ENCODE measurements at places on chromosomes 6 and 20.
A peak's percentile ranks its signal among the peaks of the same experiment; 100 is the strongest.

- no peak for DNase-seq
These were observed 24.6 kb upstream of the BMP6 start for GRCh38 chr6:7701212-7701834.

GRCh38 chr6:163231356-163232014, 183.0 kb upstream of the QKI start:
- DNase-seq = no peak

- no peak for DNase-seq
These were observed 278.5 kb upstream of the MAN1A1 start for GRCh38 chr6:119627908-119628669.

DNA sequence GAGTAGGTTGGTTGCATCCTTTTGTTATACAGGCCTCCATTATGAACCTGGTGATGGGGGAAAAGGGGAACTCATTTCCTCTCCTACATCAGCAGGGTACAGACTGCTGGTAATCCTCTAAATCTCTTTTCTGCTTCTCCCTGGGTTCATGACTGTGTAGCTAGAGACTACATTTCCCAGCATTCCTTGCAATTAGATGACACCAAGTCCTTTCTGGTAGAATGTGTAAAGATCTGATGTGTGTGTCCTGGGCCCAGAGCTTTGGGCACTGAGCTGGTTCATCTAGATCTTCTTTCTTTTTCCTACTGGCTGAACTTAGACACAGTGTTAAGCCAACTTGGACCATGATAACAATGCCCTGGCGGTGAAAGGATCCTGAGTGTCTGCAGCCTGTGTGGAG, 104.7 kb upstream of the IFNGR1 start:
- no peak for DNase-seq

- DNase-seq = no peak
These were observed 603.5 kb downstream of the MAFB start for GRCh38 chr20:40085513-40085912.

DNA sequence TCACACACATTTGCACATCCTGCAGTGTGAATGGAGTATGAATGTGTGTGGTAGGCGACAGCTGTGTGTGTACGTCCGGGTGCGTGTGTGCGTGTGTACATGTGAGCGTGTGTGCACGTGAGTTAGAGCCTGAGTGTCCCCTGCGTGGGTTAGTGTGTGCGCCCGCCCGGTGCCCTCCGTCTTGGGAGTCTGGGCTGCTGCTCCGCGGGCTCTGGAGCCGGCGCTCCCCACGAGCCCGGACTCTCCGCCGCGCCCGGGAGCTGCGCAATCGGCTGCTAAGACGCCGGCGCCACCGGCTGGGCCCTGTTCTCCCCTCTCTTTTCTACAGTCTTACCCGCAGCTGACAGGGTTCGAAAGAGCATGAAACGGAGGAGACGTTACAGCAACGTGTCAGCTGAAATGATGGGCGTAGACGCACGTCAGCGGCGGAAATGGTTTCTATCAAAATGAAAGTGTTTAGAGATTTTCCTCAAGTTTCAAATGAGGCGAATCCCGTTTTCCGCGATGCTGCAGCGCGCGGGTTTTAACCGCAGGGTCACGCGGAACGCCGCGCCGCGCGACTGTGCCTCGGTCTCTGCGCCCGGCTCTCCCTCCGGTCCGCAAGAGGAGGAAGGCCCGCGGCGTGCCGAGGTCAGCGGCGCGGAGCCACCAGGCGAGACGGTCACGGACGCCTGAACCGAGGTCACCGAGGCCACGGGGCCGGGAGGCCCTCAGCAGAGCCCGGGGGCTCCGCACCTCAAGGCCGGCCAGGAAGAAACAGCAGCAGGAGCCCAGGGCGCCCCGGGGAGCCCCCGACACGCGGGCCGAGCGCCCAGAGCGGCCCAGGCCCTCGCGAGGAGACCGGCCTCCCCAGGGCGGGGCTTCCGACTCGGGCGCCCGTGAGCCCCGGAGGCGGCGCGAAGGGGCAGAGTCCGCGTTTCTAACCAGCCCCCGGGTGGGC, 95.3 kb upstream of the BHLHE23 start:
- DNase-seq = peak; percentile 52

- no peak for DNase-seq
These were observed 61.2 kb downstream of the ELOVL5 start for GRCh38 chr6:53287336-53288225.

- no peak for DNase-seq
These were observed 264.8 kb downstream of the SLC35F1 start for GRCh38 chr6:118171852-118172251.

GRCh38 chr20:11882651-11883050, 35.0 kb upstream of the BTBD3 start:
- no peak for DNase-seq

DNA sequence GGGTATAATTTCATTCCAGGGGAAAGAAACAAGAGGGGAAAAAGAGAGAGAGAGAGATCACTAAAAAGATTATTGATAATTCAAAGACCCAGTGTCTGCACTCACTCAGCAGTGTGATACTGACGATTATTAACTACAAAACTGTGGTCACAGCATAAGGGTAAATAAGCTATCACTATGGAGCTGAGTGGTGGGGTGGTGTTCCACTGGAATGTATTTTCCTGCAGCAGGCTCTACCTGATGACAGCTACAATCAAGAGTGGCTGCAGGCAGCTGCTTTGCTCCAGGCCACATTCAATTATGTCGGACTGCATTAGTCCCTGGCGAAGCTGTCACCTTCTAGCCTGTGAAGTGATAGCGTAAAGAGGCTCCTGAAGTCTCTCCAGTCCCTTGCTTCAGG, 122.2 kb upstream of the TFAP2D start:
- no peak for DNase-seq

- no peak for DNase-seq
These were observed 234.9 kb downstream of the OGFRL1 start for GRCh38 chr6:71523548-71523947.

DNA sequence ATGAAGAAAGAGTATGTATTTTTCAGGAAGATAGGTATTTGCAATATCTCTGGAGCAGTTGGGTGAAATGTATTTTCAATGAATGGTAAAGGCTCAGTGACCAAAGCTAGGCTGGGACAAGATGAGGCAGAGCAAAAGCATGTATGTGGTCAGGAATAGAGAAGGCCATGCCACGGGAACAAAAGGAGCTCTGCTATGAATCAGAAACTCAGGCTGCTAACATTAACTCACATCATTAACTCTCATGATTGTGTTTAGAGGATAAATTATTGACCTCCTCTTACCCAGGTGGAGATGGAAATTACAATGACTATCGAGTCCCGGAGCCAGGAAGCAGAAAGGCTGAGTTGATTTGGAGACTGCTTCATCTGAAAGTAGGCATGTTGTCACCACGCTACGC, 220.2 kb downstream of the FUT9 start:
- DNase-seq = no peak

DNA sequence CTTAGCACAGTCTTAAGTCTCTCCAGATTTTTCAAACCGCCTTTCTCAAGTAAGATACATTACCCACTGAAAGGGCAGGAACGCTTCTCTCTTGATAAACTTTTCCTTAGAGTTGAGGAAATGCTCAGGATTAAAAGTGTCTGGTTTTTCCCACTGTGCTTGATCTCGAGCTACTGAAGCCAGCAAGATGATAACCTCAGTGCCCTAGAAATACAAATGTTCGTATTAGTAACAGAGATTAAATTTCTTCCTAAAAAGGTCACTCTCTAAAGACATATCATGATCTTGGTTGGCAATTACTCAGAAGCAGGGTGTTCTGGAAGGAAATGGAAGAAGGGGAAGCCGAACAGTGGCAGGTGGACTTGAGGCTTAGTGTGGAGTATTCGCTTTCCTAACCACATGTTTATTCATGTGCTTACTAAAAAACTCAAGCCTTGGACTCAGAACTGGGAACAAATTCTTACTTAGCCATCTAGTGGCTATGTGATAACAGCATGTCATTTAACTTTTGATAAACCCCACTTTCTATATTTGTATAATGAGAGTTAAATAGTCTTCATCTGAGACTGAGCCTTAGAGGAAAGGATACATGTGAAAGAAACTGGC, 20.1 kb downstream of the C6orf141 start:
- DNase-seq = no peak

GRCh38 chr6:1327630-1328029, 15.7 kb downstream of the FOXQ1 start:
- no peak for DNase-seq

- DNase-seq = no peak
These were observed 684 bp upstream of the DNAH8 start for GRCh38 chr6:38714239-38715015.

- no peak for DNase-seq
These were observed 423.6 kb downstream of the CDH26 start for GRCh38 chr20:60381643-60382400.

DNA sequence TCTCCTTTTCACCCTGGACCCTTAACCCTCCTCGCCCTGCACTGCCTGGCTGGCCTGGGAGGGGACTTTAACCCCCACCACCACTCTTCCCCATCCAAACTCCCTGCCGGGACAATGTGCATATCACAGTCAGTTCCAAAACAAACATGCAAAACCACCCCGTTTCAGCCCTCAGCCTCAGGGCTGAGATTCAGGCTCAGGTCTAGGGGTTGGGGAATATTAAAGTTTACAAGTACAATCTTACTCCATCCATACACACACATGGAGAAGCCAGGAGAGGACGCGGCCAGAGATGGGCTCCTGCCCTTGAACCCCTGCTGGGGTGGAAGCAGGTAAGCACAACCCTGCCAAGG, 534 bp downstream of the KIAA1755 start:
- no peak for DNase-seq

GRCh38 chr6:108113557-108114519, 39.3 kb upstream of the OSTM1 start:
- peak; percentile 61 for DNase-seq

DNA sequence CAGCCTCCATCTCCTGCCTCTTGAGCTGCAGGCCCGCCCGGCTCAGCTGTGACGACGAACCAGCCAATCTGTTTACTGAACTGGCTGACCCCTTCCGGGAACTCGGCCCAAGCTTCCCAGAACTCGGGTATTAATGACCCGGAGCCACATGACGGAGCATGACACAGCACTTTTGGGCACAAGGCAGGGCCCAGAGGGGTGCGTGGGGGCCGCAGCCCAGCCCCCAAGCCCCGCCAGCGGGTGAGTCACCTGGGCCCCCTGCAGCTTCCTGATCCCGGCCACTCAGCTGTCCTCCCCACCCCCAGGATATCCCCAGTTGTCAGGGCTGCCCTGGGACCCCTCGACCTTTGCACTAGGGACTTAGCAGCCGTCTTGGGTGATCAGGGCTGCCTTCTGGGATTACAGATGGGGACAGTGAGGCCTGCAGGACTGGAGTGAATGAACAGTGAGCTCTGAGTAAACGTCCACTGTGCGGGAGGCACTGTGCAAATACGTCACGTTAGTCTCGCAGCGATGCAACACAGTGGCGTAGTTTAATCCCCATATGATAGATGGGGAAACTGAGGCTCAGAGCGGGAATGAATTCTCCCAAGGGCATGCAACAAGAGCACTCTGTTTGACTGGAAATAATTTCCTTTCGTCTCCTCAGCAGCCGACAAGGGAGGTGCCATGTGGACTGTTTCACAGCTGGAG, 102.1 kb downstream of the CEBPB start:
- peak; percentile 74 for DNase-seq
